Spinal cord (tissue), 10 donors: ENCODE measurements at places on chromosomes 11 and 22. TPM values are rescaled to one million over a fixed set of nuclear protein-coding genes. Genes with fewer than 3 reads are reported as not detected.

Gene CATSPERZ
- 0.50 TPM for total RNA-seq

Gene CYP2D6
- 0.79 TPM for total RNA-seq

Gene RAG2
- total RNA-seq, result 0.10 TPM

Gene PTPRCAP
- 0.40 TPM for total RNA-seq

Gene MUC6
- not detected for total RNA-seq

Gene TOMM22
- total RNA-seq, result 52.3 TPM
